ENCODE measurements at places on chromosomes 1 and 21.
A peak's percentile ranks its signal among the peaks of the same experiment; 100 is the strongest.

GRCh38 chr21:34844013-34844923 is 175.5 kb downstream of the CLIC6 start:
- DNase-seq, result no peak

GRCh38 chr1:37498872-37499617 is 15.5 kb downstream of the MEAF6 start:
- DNase-seq, result no peak

- DNase-seq, result no peak
Measured at GRCh38 chr1:109578947-109579443, 30.6 kb downstream of the GNAI3 start.

- DNase-seq, result no peak
Measured at GRCh38 chr1:30446508-30446907, 276.9 kb downstream of the MATN1 start.

- no peak for DNase-seq
Measured at GRCh38 chr1:47201179-47201578, 11.3 kb upstream of the PDZK1IP1 start.

DNA sequence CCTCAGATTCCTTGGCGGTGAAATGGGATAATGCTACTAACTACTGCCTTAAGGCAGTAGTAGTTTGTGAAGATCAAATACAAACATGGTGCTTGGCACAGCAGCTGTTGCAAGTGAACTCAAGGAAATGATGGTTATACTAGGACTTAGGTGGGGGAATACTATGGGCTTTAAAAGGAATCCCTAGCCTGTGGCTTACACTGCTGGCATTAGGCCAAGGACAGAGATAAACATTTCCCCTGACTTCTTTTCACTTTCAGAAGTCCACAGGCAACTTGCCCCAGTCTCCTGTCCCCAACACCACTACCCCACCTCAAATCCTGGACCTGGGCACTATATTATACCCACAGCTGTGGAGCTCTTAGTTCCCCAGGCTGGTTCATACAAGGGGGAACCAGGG is 13.1 kb upstream of the VAMP4 start:
- DNase-seq, result no peak

DNA sequence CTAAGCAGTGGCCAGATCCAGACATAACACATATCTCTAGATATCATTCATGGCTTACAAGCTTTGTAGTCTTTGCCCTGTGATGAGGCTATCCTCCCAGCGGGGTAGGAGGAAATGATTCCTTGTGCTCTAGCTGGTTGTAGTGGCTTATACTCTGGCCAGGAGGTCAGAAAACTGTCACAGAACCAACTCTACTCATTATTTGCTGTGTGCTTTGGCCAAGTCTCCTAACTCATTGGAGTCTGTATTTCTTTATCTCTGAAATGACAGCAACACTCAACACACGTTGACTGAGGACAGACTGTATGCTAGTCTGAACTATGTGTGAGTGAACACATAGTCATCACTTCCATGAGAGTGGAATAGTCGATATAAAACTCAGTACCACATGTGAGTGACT is 116.7 kb upstream of the F3 start:
- DNase-seq, result no peak

GRCh38 chr1:65398083-65398482 is 22.4 kb upstream of the LEPR start:
- no peak for DNase-seq

- DNase-seq, result peak; percentile 83
Measured at GRCh38 chr21:43975469-43976098, 36.5 kb upstream of the TRAPPC10 start.

GRCh38 chr1:156676114-156676819 is 940 bp downstream of the NES start:
- DNase-seq, result no peak

DNA sequence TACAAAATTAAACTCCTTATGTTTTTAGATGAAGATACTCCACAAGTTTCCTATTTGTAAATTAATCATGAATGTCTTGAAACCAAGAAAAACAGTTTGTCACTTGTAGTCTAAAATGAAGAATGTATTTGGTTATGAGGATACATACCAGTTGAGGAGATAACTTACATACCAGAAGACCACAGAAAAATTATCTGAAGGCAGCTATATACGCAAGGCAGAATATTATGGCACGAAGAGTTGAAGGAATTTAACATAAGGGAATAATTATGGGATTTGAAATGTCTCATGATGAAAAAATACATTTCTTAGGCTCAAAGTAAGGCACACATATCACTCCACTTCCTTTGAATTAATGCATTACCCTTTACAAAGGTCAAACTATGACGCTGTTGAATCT is 73.3 kb downstream of the IFI44 start:
- no peak for DNase-seq

- DNase-seq, result no peak
Measured at GRCh38 chr1:51168266-51168845, 66.3 kb downstream of the C1orf185 start.

GRCh38 chr1:218702775-218703174 is 357.6 kb downstream of the TGFB2 start:
- no peak for DNase-seq

- DNase-seq, result no peak
Measured at GRCh38 chr1:209704584-209704983, at the start of gene HSD11B1. Gene HSD11B1 (plus strand): TSS chr1:209704846. CDS start chr1:209704943, 97 bp downstream.

DNA sequence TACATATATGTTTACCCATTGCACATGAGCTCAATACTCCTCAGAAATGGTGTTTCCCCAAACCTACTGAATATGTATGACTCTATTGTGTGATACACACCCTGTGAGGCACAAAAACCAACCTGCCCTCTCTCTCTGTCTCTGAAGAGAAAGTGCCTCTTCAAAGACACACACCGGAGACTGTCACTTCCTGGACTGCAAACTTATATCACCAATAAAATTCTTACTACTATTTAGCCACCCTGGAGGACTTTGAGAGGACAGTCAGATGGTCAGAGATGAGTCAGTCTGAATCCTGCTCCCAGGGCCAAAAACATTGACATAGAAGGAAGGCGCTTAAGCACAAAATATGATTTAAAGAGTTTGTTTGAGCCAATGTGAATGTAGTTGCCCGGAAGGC is 110.4 kb downstream of the PPIAL4G start:
- peak; percentile 35 for DNase-seq

DNA sequence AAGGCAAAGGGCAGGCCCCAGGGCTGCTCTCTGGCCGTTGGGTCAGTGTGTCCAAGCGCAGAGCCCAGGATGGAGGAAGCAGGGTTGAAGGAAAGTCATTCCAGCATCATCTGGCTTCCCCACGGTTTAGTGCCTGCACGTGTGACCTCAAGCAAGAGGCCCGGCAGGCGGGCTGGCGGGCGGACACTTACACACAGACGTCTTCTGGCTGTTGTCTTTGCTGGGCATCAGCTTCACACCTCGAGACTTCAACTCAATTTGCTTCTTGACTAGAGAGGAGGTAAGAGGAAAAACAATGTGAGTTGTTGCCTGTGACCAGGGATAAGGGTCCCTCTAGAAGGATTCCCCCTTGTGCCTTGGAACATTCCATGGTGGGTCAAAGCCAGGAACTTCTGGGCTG is 38.4 kb upstream of the HMGB4 start:
- DNase-seq, result no peak

GRCh38 chr1:179023946-179024650 is 1.6 kb upstream of the FAM20B start:
- DNase-seq, result no peak

GRCh38 chr1:19139711-19140110 is 70.4 kb downstream of the UBR4 start:
- DNase-seq, result no peak

GRCh38 chr1:166738873-166739272 is 100.4 kb upstream of the POGK start:
- DNase-seq, result no peak

- DNase-seq, result no peak
Measured at GRCh38 chr1:201898992-201899391, 10.3 kb downstream of the SHISA4 start.

DNA sequence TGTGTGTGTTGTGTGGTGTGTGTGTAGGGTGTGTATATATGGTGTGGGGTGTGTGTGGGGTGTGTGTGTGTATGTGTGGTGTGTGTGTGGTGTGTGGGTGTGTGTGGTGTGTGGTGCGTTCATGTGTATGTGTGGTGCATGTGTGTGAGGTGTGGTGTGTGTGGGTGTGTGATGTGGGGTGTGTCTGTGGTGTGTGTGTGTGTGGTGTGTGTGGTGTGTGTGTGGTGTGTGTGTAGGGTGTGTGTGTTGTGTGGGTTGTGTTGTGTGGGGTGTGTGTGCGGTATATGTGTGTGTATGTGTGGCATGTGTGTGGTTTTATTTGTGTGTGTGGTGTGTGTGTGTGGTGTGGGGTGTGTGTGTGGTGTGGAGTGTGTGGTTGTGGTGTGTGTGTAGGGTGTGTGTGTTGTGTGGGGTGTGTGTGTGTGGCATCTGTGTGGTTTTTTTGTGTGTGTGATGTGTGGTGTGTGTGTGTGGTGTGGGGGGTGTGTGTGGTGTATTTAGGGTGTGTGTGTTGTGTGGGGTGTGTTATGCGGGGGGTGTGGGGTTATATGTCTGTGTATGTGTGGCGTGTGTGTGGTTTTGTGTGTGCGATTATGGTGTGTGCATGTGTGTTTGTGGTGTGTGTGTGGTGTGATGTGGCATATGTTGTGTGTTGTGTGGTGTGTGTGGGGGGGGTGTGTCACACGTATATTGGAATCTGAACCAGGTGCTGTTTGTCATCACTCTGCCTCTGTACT is 17.1 kb upstream of the ZBTB21 start:
- no peak for DNase-seq

DNA sequence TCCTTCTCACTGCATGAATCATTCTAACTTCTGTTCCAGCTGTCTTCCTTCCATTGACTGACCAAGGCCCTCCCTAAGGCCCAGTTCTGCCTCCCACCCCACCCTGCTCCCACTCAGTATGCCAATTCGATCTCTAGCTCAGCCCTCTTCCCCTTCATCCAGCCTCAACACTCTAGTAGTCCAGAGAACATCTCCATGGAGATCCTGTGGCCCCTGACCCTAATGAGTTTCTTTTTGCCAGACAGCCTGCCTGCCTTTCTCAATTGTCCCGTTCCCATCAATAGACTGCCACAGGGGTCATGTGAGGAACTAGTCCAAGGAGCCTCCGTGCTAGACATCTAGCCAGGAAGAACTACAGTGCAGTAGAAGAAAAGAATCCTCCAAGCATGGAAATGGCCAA is 26.4 kb downstream of the RRAGC start:
- no peak for DNase-seq

DNA sequence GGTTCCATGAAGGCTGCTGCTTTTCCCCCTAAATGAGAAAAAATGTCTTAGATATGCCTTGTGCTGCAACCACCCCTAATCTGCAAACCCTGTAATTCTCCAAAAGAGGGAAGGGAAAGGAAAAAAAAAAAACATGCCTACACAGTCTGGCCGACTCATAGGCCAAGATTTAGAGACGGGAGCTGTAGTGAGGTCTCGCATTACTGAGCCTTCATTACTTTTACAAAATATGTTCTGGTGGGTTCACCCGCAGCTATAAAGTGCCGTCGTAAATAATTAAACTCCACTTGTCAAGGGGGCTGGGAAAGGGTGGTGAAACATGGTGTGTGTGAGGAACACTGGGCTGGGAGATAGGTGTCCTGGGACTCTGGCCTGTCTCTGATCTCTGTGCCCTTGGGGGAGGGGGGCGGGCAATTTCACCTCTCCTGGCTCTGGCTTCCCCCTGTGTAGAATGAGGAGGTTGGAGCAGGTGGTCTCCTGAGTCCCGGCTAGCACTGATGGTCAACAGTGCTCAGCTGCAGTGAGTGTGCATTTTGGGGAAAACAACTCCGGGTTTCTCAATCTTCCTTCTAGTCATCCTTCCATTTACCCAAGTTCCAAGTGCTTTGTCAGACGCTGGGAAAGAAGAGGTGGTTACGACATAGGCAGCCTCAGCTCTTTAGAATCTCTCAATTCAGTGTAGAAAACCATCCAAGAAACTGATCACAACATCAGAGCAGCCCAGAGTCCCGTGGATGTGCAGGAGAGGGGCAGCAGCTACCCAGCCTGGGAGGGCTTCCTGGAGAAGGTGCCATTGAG is 82.3 kb downstream of the ACTL8 start:
- DNase-seq, result no peak

DNA sequence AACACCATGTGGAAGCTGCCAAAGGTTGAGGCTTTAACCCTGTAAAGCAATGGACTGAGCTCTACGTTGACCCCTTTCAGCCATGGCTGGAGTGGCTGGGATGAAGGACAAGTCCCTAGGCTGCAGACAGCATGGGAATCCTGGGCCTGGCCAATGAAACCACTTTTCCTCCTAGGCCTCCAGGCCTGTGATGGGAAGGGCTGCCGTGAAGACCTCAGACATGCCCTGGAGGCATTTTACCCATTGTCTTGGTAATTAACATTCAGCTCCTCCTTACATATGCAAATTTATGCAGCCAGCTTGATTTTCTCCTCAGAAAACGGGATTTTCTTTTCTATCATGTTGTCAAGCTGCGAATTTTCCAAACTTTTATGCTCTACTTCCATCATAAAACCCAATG is 214.5 kb downstream of the RGS7 start:
- no peak for DNase-seq

DNA sequence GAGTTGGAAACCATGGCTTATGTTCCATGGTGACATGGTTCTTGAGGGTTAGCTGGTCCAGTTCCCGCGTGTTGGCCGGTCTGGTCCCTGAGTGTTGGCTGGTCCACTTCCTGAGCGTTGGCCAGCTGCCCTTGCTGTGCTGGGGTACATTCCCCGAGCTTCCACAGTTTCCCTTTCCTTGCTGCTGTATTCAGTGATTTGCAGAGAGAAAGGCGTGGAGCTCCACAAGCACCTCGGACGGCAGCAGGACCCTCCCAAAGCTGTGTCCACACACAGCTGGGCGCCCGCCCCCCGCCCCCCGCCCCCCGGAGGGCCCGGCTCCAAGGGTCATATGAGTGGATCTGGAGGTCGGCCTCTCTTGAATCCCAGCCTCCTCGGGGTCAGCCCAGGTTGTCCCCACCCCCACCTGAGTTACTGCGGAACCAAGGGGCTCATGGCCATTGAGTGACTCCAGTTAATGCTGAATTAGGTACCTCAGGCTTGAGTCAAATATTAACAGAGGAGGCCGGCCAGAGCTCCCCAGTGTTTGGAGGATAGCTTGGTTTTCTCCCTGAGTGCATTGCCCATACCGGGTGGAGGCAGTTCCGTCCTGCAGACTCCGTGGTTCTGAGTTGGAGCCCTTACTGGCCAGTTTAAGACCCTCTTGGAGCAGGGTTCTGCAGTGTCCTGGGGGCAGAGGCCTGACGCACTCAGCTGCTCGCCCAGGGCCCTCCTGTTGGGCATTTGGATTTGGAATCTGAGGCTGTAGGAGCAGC is 18.4 kb downstream of the COL18A1 start:
- DNase-seq, result no peak

- no peak for DNase-seq
Measured at GRCh38 chr1:240462766-240463395, 149.1 kb downstream of the GREM2 start.

- no peak for DNase-seq
Measured at GRCh38 chr1:81183051-81183450, 617.7 kb upstream of the ADGRL2 start.
